ENCODE measurements at places on chromosomes 6 and 20. TPM values are rescaled to one million over a fixed set of nuclear protein-coding genes. Genes with fewer than 3 reads are reported as not detected.

The LHFPL5 gene
- not detected for total RNA-seq

The BHLHE23 gene
- total RNA-seq: not detected

The LZTS3 gene
- 18.9 TPM for total RNA-seq

The NCOA5 gene
- total RNA-seq: 23.3 TPM

The OR14J1 gene
- not detected for total RNA-seq

The RAE1 gene
- 11.8 TPM for total RNA-seq

The PRICKLE4 gene
- 4.3 TPM for total RNA-seq

The MAS1 gene
- total RNA-seq: not detected

The EDN3 gene
- not detected for total RNA-seq

DNA sequence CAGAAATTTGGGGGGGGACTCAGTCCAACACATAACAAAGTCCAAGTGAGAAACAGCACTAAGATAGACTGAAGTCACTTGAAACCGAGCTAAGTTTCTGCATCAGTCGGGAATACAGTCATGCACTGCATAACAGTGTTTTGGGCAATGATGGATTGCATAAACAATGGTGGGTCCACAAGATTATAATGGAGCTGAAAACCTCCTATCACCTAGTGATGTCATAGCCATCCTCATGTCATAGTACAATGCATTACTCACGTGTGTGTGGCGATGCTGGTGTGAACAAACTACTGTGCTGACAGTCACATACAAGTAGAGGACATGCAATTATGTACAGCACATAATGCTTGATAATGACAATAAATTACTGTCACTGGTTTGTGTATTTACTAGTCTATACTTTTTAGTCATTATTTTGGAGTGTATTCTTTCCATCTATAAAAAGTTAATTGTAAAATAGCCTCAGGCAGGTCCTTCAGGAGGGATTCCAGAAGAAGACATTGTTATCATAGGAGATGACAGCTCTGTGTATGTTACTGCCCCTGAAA lies 154.5 kb upstream of the ECI2 start:
- H3K4me1 ChIP-seq: peaks cover 8% of the 10 kb centered on the region
- no peak overlapping the region for H3K27ac ChIP-seq
- no peak for DNase-seq
- no peak overlapping the region for H3K4me3 ChIP-seq

- peak; percentile 94 for DNase-seq
- H3K4me3 ChIP-seq: peak within 1 kb of the TSS; percentile 72
- H3K4me1 ChIP-seq: no peaks in the 10 kb centered on the region
- peaks cover 32% of the 10 kb centered on the region for H3K36me3 ChIP-seq
Measured at GRCh38 chr6:31736021-31736767, at the start of gene CLIC1. CLIC1 (minus strand) TSS chr6:31736530; CDS start chr6:31736300, 230 bp downstream.

DNA sequence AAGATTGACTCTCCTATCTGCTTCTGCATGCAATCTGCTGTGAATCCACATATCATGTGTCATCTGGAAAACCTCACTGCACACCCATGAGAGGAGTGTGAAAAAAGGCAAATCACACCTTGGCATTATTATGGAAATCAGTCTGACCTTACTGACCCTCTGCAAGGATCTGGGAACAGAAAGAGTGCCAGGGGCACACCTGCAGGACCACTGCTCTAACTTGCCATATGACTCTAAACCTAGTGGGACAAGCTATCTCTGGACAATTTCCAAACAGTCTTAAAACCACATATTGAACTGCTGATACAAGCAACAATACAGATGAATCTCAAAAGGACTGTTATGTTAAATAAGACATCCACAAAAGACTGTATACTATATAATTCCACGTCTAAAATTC lies 50.3 kb downstream of the ABHD12 start:
- H3K27me3 ChIP-seq: no peaks in the 10 kb centered on the region
- no peak for DNase-seq
- no peaks in the 10 kb centered on the region for H3K4me1 ChIP-seq
- no peak overlapping the region for H3K27ac ChIP-seq

DNA sequence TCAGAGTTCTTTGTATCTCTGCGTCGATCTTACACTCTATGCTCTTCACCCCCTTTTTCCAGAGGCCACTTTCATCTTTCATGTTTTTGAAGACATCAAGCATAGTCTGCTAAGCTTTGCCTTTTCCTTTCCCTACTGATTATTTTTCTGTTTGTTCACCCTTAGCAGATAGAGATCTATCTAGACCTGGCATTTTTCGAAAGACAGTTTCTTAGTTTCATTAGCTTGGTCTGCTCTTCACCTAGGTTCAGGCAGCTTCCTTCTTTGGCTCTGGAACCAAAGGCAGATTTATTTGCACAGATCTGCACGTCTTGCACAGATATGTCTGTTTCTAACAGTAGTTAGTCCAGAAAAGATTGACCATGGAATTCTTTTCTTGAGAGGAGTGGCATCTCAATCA lies 122.7 kb upstream of the HS3ST5 start:
- H3K4me3 ChIP-seq: no peak overlapping the region
- no peaks in the 10 kb centered on the region for H3K4me1 ChIP-seq
- H3K36me3 ChIP-seq: no peaks in the 10 kb centered on the region
- H3K27ac ChIP-seq: no peak overlapping the region
- DNase-seq: no peak

DNA sequence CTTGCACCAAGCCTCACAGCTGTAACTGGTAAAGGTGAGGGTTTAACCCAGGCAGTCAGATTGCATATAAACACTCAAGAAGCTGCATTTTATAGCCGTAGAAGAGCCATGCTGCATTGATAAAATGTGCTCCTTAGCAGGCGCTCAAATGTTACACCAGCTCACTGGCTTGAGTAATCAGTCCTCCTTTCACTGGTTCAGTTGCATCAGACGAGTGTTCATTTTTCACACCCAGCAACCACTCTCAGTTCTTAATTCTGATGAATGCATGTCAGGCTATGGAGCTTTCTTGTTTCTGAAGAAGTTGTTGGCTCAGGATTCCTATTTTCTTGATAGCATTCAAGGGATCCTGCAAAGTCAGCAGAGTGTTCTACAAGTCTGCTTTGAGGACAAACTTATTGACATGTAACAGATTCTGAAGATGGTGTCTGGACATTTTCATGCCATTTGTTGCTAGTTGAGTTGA lies 198.3 kb downstream of the PLCB1 start:
- no peaks in the 10 kb centered on the region for H3K27me3 ChIP-seq
- no peak overlapping the region for H3K27ac ChIP-seq
- no peak for DNase-seq
- no peak overlapping the region for H3K4me3 ChIP-seq
- H3K4me1 ChIP-seq: no peaks in the 10 kb centered on the region

DNA sequence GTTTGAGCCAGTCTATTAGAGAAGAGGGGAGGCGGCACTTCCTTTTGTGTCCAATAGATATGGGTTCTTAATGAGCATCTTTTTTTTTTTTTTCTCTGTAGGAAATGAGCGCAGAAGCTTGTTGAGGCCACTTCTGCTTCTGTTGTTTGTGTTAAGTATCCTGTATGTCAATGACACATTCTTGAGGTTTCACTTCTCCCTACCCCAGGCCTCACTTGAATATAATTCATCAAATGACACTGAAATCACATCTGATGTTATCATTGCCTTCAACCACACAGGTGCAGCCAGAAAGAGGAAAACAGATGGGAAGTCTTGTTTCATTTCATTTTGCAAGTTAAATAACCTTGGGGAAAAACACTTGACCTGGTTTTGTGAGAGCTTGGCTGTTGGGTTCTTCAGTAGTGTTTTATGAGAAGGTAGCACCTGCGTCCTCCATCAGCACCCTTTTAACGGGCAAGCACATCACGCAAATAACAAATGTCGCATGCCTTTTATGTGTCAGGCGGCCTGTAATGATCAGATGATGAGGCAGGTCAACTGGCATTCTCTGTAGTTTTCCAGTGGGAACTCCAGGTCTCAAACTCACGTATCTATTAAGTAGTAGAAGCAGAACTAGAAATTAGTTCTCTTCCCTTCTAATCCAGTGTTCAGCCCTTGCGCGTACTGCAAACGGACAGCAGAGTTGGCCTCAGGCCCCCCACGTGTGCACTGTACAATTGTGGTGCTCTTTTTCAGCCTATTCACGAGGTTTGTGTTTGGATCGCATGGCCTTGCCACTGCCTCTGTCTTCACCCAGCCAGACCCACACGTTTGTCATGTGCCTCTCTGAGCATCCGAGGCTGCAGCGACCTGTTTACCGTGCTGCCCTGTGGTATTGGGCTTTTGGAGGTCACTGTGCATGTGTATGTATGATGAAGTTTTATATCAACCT lies 23.5 kb downstream of the PLEKHG1 start:
- no peak for DNase-seq
- no peak overlapping the region for H3K4me3 ChIP-seq
- H3K27ac ChIP-seq: no peak overlapping the region
- H3K36me3 ChIP-seq: no peaks in the 10 kb centered on the region
- peaks cover 33% of the 10 kb centered on the region for H3K4me1 ChIP-seq

DNA sequence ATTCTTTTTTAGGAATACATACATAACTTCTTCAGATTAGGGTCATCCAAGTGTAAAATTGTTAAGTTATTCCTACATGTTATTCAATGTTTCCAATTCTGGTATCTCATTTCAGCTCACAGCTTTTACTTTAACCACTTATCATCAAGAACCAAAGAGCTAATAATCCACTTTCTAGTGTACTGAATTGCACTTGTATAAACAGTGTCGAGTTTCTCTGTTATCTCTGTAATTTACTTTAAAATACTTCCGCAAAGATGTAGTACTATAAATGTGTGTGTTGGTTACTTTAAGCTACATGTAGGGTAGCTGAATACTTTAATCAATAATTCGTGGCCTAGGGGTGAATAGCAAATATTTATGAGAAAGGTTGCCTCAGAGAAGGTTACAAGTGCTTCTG lies 8.8 kb upstream of the GJA1 start:
- no peak overlapping the region for H3K27ac ChIP-seq
- H3K4me3 ChIP-seq: no peak overlapping the region
- no peaks in the 10 kb centered on the region for H3K27me3 ChIP-seq
- no peak for DNase-seq
- no peaks in the 10 kb centered on the region for H3K36me3 ChIP-seq

GRCh38 chr6:5517796-5518195 lies 256.5 kb downstream of the FARS2 start:
- no peaks in the 10 kb centered on the region for H3K4me1 ChIP-seq
- H3K27me3 ChIP-seq: no peaks in the 10 kb centered on the region
- no peak overlapping the region for H3K4me3 ChIP-seq
- H3K36me3 ChIP-seq: no peaks in the 10 kb centered on the region
- no peak for DNase-seq
- H3K27ac ChIP-seq: no peak overlapping the region

DNA sequence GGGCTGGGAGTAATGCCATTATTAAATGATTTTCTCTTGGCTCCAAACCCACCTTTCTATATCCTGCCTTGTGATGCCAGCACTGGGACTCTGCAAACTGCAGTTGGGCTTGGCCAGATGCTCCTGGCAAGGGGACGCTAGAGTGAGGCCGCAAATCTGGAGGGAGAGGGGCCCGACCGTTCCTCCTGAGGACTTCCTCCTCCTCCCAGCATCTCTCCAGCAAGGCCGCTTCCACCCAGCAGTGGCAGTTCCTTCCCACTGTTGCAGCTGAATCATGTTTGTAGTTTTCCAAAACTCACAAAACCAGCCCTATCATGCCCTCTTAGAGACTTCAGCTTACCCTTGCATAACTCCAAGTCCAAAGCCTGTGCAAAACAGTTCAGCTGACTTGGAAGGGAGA lies 244.4 kb downstream of the FOXA2 start:
- H3K4me3 ChIP-seq: no peak overlapping the region
- no peaks in the 10 kb centered on the region for H3K27me3 ChIP-seq
- no peaks in the 10 kb centered on the region for H3K36me3 ChIP-seq
- no peak overlapping the region for H3K27ac ChIP-seq
- no peaks in the 10 kb centered on the region for H3K4me1 ChIP-seq

- H3K4me3 ChIP-seq: no peak overlapping the region
- H3K36me3 ChIP-seq: no peaks in the 10 kb centered on the region
- H3K27me3 ChIP-seq: no peaks in the 10 kb centered on the region
- peak; percentile 55 for DNase-seq
- H3K27ac ChIP-seq: peak overlapping the region; percentile 42
Measured at GRCh38 chr20:59148701-59149493, 14.7 kb upstream of the ZNF831 start.

GRCh38 chr6:466564-466963 lies 75.0 kb downstream of the IRF4 start:
- H3K27me3 ChIP-seq: no peaks in the 10 kb centered on the region
- H3K4me3 ChIP-seq: no peak overlapping the region
- H3K4me1 ChIP-seq: no peaks in the 10 kb centered on the region

DNA sequence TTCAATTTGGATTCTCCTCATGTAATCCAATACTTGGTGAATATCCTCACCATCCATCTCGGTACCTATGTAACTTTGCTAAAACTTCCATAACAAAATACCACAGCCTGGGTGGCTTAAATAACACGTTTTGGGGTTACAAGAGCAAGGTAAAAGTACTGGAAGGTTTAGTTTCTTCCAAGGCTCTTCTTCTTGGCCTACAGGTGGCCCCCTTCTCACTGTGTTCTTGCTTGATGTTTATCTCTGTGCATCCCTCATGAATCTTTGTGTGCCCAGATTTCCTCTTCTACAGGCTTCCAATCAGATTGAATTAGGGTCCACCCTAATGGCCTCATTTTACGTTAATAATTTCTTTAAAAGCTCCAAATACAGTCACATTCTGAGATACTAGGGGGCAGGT lies 163.3 kb upstream of the HCRTR2 start:
- no peak for DNase-seq
- no peaks in the 10 kb centered on the region for H3K27me3 ChIP-seq
- H3K36me3 ChIP-seq: no peaks in the 10 kb centered on the region

GRCh38 chr6:4210629-4211419 lies 75.4 kb upstream of the ECI2 start:
- H3K4me1 ChIP-seq: no peaks in the 10 kb centered on the region
- no peaks in the 10 kb centered on the region for H3K36me3 ChIP-seq
- H3K4me3 ChIP-seq: no peak overlapping the region
- no peak overlapping the region for H3K27ac ChIP-seq

DNA sequence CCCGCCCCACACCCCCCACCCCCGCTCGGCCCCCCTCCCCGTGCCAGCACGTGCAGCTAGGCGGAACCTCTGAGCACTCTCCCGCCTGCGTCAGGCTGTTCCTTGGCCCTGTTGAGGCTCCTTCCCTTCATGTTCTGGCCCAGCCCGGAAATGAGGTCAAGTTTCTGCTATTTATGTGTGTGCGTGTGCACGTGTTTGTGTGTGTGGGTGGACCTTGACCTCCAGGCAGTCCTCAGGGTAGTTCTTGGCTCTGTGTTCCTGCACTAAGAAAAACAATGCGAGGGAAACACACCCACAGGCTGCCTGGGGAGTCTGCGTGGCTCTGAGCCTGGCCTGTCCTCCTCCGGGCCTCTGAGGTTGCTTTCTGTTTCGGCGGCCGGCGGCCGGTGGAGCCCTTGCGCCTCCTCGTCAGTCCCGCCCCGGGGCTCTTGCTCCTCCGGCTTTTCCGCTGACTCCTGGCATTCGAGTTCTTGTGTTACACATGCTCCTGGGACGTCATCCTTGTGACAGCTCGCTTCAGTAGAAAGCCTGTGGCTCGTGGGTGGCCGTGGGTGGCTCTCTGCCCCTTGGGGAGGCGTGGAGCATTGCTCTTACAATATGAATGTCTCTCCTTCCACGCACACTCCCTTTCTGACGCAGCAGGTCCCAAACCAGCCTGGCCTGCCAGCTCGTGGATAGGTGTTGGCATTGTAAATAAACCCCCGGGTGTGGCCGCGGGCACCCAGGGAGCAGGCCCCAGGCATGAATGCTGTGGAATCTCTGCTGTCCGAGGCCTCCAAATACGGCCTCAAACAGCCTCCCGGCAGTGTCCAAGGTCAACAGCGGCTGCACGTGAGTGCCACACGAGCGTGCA lies 10.0 kb downstream of the SLCO4A1 start:
- H3K27me3 ChIP-seq: no peaks in the 10 kb centered on the region
- H3K36me3 ChIP-seq: peaks cover 6% of the 10 kb centered on the region

- no peak for DNase-seq
- H3K4me1 ChIP-seq: peaks cover 66% of the 10 kb centered on the region
- no peaks in the 10 kb centered on the region for H3K27me3 ChIP-seq
Measured at GRCh38 chr6:41732591-41733359, 2.6 kb downstream of the TFEB start.

Data from right atrium auricular region (tissue), 2 donors.